ENCODE measurements at places on chromosomes 1 and 21.
A peak's percentile ranks its signal among the peaks of the same experiment; 100 is the strongest.

GRCh38 chr1:80987824-80988223, 812.9 kb upstream of the ADGRL2 start:
- no peak for DNase-seq

- no peak for DNase-seq
Observed at GRCh38 chr1:162193221-162193620, 123.7 kb downstream of the NOS1AP start.

- no peak for DNase-seq
Observed at GRCh38 chr1:185789501-185790193, 55.5 kb downstream of the HMCN1 start.

DNA sequence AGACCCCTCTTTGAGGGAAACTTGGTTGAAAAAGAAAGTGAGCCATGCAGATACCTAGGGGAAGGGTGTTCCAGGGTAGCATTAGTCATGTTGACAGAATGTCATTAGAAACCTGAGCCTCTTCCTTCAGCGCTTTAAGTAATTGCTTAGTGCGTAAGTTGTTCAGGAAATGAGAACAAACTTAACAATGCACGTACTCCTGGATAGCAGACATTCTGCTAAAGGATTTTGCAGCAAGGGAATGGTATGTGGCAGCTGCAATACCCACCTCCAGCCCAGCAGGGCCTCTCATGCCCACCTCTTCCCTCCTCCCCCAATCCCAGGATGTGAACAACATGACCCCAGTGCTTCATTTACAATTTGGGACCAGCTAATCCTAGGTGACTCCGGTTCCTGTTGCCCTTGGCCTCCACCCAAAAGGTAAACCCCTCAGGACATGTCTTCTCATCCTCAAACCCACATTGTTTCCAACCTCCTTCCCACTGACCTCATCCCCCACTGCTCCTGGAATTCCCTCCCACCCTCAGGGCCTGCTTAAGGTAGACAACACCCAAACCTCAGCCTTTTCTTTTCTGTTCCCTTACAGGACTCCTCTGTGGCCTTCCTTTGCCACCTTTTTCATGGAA, 98.0 kb upstream of the BCAR3 start:
- DNase-seq: no peak

- DNase-seq: no peak
Observed at GRCh38 chr1:225926551-225927113, 2.6 kb upstream of the PYCR2 start.

DNA sequence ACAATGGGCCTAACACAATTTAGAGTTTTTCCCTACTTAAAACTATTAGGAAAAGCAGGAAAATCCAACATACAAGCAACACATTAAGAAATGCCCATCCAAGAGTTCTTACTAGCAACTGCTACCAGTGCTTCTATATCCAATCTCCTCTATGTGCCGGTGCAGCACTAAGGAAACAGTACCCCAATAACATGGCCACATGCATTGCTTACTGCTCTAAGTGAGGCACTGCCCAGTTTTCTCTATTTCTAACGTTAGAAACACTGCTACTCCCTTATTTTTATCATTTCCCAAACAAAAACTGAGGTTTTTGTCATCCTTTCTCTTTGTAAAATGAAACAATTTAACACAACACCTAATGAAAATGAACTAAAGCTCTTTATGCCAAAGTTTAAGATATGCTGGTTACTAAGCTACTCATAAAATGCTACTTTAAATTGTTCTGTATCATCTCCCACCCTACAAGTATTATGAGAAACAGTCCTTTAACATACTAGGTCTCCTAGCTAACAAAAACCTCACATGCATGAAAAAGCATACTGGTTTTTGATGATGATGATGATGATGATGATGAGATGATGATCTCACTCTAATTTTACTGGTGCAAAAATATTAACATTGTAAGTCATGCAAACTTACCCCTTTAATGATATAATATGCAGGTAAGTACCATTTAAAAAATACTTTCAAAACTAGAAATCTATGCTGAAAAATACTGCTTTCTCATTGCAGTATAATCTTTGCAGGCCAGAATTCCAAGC, 90.7 kb upstream of the TTC39A start:
- no peak for DNase-seq

GRCh38 chr21:39630827-39631226, 18.1 kb downstream of the B3GALT5 start:
- DNase-seq: no peak

GRCh38 chr1:47510282-47510811, 72.5 kb downstream of the FOXD2 start:
- no peak for DNase-seq

DNA sequence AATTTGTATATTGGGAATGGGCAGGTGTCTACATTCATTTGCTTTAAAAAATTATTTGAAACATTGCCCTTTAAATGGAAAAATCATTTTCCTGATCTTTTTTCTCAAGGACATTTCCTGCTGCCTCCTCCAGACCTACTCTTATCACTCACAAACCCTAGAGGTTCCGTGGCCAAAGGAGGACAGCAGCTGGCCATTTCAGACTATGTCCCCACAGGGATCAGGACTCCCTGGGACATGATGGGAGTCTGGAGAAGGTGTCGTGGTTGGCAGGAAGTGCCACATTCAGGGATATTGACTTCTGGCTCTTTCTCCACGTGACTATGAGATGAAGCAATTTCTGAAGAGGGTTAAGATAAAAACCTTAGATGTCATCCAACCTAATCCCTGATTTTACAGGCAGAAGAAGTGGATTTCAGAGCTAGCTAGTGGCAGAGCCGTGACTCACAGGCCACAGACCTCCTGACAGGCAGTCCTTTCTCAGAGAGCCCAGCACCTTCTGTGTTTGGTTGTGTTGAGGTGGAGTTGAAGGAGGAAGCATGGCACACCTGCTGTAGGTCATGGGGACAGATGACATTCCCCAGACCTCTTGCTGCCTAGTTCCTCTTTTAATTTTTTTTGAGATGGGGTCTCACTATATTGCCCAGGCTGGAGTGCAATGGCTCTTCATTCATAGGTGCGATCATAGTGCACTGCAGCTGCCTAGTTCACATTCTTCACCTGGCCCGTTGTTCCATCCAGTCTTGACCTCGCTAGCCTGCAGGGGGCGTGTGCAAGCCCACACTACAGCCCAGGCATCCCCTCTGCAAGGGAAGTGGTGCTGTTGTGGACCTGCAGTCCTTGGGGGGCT, 25.5 kb upstream of the IL10 start:
- DNase-seq: peak; percentile 69

GRCh38 chr1:15304708-15305467, 57.9 kb downstream of the FHAD1 start:
- DNase-seq: peak; percentile 64

GRCh38 chr1:168623003-168623828, 46.8 kb downstream of the XCL1 start:
- DNase-seq: peak; percentile 56

GRCh38 chr1:214615109-214615508, 12.1 kb downstream of the CENPF start:
- no peak for DNase-seq

DNA sequence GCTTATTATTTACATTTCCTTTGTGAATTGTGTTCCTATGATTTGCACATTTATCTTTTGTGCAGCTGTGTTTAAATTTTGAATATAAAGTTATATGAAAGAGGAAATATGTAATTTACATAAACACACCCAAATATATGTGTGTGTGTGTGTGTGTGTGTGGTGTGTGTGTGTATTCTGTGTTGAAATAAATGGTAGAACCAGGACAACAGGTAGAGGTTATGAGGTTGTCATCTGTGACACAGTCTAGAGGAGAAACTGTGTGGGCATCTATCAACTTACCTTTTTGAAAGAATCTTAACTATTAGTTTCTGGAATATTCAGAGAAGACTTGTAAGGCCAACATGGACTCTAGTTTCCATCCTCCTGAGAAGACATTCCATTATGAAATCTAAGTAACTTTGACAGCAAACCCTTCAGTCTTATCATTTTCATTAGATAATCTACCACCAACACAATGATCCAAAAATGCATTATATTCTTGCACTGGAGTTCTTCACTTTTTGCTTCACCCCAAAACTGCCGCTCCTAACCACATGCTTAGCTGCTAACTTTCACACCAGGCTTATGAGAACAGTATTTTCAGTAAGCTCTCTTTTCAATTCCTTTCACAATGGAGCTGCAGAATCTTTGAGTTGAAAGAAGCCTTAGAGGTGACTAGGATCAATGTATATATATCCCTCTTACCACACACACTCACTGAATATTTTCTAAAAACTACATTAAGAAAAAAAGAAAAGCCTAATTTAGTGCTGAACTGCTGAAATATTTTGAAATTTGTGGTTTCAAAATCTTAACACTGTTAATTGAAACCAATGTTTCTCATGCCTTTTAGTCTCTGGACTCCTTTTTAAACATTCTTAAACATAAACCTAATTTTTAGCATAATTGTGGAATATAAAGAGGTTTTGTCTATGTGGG, 21.8 kb downstream of the PTPRC start:
- DNase-seq: no peak

GRCh38 chr1:172642970-172643369, 15.9 kb upstream of the FASLG start:
- DNase-seq: no peak

- DNase-seq: no peak
Observed at GRCh38 chr21:42624095-42624790, 29.2 kb upstream of the PDE9A start.
